ENCODE measurements at places on chromosomes 4 and X. TPM values are rescaled to one million over a fixed set of nuclear protein-coding genes. Genes with fewer than 3 reads are reported as not detected.
A peak's percentile ranks its signal among the peaks of the same experiment; 100 is the strongest.

The TRIML2 gene
- total RNA-seq = not detected

The CC2D2A gene
- total RNA-seq = 37.0 TPM

GRCh38 chrX:129748305-129748704 lies 9.5 kb downstream of the XPNPEP2 start:
- H3K27ac ChIP-seq = no peak overlapping the region
- H3K36me3 ChIP-seq = no peaks in the 10 kb centered on the region
- no peaks in the 10 kb centered on the region for H3K4me1 ChIP-seq
- DNase-seq = peak; percentile 75
- no peak overlapping the region for H3K4me3 ChIP-seq
- no peaks in the 10 kb centered on the region for H3K27me3 ChIP-seq

The SMIM31 gene
- 3.8 TPM for total RNA-seq

GRCh38 chr4:127284236-127284635 lies 348.5 kb upstream of the INTU start:
- no peaks in the 10 kb centered on the region for H3K36me3 ChIP-seq
- no peaks in the 10 kb centered on the region for H3K4me1 ChIP-seq
- H3K27ac ChIP-seq = no peak overlapping the region
- no peak overlapping the region for H3K4me3 ChIP-seq
- no peaks in the 10 kb centered on the region for H3K27me3 ChIP-seq

GRCh38 chrX:56986138-56986537 lies 9.2 kb downstream of the SPIN3 start:
- DNase-seq = no peak
- no peaks in the 10 kb centered on the region for H3K36me3 ChIP-seq
- H3K27ac ChIP-seq = no peak overlapping the region
- H3K4me3 ChIP-seq = no peak overlapping the region
- peaks cover 24% of the 10 kb centered on the region for H3K27me3 ChIP-seq

GRCh38 chr4:74331252-74331651 lies 23.0 kb downstream of the EPGN start:
- H3K4me3 ChIP-seq = no peak overlapping the region
- H3K4me1 ChIP-seq = no peaks in the 10 kb centered on the region
- H3K36me3 ChIP-seq = no peaks in the 10 kb centered on the region
- H3K27me3 ChIP-seq = no peaks in the 10 kb centered on the region
- no peak for DNase-seq
